ENCODE measurements at places on chromosomes 1 and 21.
A peak's percentile ranks its signal among the peaks of the same experiment; 100 is the strongest.

- DNase-seq = peak; percentile 15
These were observed 182.1 kb upstream of the DMRTA2 start for GRCh38 chr1:50605186-50605875.

GRCh38 chr21:31490443-31490842 lies 146.4 kb upstream of the TIAM1 start:
- no peak for DNase-seq

GRCh38 chr1:29854700-29855276 lies 618.5 kb downstream of the PTPRU start:
- DNase-seq = no peak

GRCh38 chr1:86948212-86948611 lies 33.8 kb downstream of the HS2ST1 start:
- DNase-seq = no peak

DNA sequence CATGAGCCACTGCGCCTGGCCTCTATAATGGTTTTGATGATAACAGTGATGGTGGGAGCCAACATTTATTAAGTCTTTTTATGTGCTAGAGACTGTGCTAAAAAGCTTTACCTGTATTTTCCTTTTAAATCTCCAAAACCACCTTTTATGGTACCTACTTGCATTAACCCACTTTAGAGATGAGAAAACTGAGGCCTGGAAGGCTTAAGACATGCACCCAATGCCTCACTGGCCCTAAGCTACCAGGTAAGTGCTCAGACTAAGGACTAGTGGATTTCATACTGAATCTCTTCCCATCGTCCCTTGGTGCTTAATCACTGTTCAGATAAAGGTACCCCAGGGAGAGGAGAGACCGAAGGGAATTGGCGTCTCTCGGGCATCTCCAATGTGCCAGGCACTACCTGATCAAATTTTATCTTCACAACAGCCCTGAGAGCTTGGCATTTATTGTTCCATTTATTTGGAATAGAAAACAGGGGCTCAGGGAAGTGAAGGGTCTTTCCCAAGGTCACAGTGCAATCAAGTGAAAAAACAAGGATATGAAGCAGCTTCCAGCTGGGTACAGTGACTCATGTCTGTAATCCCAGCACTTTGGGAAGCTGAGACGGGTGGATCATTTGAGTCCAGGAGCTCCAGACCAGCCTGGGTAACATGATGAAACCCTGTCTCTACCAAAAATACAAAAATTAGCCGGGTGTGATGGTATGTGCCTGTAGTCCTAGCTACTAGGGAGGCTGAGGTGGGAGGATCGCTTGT lies 84.2 kb downstream of the LACTBL1 start:
- no peak for DNase-seq

DNA sequence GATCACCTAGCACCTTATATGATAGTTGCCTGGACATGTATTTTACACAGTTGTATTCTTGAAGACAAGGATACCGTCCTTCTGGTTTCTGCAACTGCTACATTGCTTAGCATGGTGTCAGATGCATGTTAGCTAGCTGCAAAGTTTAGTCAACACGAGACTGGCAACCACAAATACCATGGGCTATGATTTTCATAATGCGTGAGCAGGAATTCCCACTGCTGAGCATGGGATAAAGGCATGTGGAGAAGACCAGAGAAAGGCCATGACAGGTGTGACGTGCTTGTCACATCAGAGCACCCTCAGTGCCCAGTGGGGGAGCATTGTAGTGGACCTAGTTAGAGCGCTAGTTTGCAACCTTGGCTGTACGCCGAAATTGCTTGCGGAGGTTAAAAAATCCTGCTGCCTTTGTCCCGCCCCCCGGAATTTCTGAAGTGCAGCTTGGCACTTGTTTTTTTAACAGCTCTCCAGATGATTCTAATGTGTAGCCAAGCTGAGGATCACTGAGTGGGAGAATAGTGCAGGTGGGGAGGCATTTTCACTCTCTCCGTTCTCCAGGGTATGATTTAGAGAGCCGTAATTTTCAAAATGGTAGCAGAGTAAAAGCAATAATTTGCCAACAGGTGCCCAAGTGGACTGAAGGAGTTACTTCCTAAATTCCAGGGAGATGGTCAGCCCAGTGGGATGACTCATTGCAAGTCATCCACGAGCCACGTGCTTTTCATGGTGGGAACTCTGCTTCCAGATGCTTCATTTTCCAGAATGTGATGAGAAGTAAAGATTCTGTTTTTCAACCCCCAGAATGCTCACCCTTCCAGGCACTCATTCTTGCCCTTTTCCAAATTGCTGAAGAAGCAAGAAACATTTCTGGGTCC lies 81.0 kb downstream of the CNIH3 start:
- DNase-seq = no peak

DNA sequence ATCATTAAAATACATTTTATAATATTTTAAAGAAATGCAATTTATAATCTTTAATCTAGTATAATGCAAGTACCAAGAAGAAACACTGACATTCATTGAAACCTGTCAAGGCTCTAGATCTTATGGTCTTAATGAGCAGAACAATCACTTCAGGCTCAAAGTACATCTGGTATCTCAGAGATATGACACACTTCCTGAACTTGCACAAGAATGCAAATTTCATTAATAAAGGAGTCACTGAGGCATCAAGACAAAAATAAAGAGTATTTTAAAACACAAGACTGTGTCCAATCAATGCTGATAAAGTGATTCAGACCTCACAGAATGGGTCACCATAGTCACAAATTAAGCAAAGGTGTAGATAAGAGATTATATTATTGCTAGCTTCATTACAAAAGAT lies 178.1 kb downstream of the AK5 start:
- peak; percentile 62 for DNase-seq

- no peak for DNase-seq
These were observed 24.1 kb downstream of the FAM177B start for GRCh38 chr1:222761083-222761482.

DNA sequence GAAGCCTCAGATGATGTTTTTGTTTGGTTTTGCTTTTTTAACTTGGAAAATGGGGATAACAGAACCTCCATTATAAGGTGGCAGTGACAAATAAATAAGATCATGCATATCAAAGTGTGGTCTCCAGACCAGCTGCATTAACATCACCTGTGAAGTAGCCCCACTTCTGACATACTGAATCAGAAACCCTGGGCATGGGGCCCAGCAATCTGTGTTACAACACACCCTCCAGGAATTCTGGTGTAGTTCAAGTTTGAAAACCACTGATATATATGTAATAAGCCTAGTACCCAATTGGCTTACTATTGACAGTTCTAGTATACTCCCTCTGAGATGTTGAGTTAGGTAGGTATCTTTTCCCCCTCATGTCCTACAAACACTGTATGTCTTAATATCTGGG lies 24.1 kb upstream of the RNF19B start:
- DNase-seq = no peak

DNA sequence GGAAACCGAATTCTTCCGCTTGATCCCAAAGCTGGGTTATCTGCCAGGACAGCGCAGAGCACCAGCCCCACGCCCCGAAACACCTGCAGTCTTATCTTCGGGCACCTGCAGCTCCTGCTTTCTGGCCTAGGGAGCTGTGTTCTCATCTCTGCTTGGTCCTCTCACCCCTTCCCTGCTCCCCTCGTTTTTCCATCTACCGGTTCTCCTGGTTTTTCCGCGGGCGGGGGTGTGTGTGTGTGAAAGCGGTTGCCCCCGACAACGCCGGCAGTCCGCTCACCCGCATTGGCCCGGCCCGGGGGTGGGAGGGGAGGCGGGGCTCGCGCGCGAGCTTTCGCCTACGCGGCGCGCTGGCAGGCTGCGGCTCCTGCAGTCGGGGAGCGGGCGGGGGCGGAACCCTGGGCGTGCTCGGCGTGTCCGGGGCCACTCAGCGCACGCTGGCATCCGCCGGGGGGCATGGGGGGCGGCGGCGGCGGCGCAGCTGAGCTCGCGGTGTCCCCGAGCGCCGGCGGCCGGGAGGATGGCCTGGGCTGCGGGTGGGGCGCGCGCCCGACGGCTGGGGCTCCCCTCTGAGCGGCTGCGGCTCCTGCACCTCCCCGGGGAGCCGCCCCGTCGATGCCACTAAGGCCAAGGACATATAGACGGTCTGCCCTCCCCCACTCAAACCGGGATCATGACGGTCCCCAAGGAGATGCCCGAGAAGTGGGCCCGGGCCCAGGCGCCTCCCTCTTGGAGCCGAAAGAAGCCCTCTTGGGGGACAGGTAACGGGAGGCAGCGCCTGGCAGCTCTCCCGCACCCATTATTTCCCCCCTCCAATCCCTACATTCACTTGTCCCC lies 3.2 kb downstream of the ATP8B2 start:
- peak; percentile 54 for DNase-seq

GRCh38 chr1:38092256-38092655 lies 45.7 kb upstream of the POU3F1 start:
- no peak for DNase-seq
